ENCODE measurements at places on chromosomes 16 and 17. TPM values are rescaled to one million over a fixed set of nuclear protein-coding genes. Genes with fewer than 3 reads are reported as not detected.

The SCGB1C2 gene
- total RNA-seq = not detected

- H3K27me3 ChIP-seq = no peaks in the 10 kb centered on the region
- no peak overlapping the region for H3K4me3 ChIP-seq
- H3K4me1 ChIP-seq = no peaks in the 10 kb centered on the region
- H3K27ac ChIP-seq = peak overlapping the region; percentile 46
Measured at GRCh38 chr17:4520894-4521600, 22.4 kb downstream of the SPNS2 start.

- no peaks in the 10 kb centered on the region for H3K4me1 ChIP-seq
- no peak overlapping the region for H3K4me3 ChIP-seq
- H3K36me3 ChIP-seq = no peaks in the 10 kb centered on the region
- no peak overlapping the region for H3K27ac ChIP-seq
- DNase-seq = no peak
Measured at GRCh38 chr17:18119938-18120337, 11.4 kb downstream of the MYO15A start.

The OTOP3 gene
- total RNA-seq = 3.8 TPM

- H3K27ac ChIP-seq = no peak overlapping the region
- no peaks in the 10 kb centered on the region for H3K27me3 ChIP-seq
- no peak overlapping the region for H3K4me3 ChIP-seq
- H3K36me3 ChIP-seq = no peaks in the 10 kb centered on the region
Measured at GRCh38 chr17:31631766-31632165, 227.3 kb downstream of the COPRS start.

GRCh38 chr17:80761110-80761871 lies 216.7 kb downstream of the RPTOR start:
- H3K27me3 ChIP-seq = no peaks in the 10 kb centered on the region
- H3K4me3 ChIP-seq = no peak overlapping the region
- H3K4me1 ChIP-seq = peaks cover 6% of the 10 kb centered on the region
- DNase-seq = no peak
- peak overlapping the region; percentile 1 for H3K27ac ChIP-seq
- no peaks in the 10 kb centered on the region for H3K36me3 ChIP-seq

The DNASE1L2 gene
- total RNA-seq = not detected

The DRC7 gene
- not detected for total RNA-seq

GRCh38 chr17:32283745-32284201 lies 18.1 kb downstream of the RHBDL3 start:
- H3K4me1 ChIP-seq = no peaks in the 10 kb centered on the region
- peaks cover 3% of the 10 kb centered on the region for H3K27me3 ChIP-seq
- no peaks in the 10 kb centered on the region for H3K36me3 ChIP-seq
- no peak overlapping the region for H3K27ac ChIP-seq

The ZFP3 gene
- total RNA-seq = 9.7 TPM

The ZNF200 gene
- total RNA-seq = 4.9 TPM

Measured in transverse colon (tissue), 4 donors.